ENCODE measurements at places on chromosomes 1 and 21.
A peak's percentile ranks its signal among the peaks of the same experiment; 100 is the strongest.

GRCh38 chr1:64229307-64229706 lies 25.9 kb downstream of the UBE2U start:
- DNase-seq, result no peak

DNA sequence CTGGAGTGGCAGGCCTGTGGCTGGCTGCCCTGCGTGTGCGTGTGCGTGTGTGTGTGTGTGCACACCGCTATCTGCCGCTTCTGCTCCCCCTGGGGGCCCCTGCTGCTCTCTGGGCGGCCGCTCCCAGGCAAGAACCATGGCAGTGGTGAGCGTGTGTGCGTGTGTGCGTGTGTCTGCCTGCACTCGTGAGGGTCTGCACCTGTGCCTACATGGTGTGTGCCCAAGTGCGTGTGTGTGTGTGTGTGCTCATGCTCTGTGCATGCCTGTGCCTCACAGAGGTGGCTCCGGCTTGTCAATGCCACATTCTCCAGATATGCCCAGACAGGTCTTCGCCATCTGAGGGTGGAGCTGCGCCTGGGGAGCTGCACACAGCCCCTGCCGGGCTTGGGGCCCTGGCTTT lies 18.7 kb upstream of the PEX10 start:
- no peak for DNase-seq

GRCh38 chr1:76627901-76628300 lies 239.4 kb upstream of the ST6GALNAC5 start:
- no peak for DNase-seq

DNA sequence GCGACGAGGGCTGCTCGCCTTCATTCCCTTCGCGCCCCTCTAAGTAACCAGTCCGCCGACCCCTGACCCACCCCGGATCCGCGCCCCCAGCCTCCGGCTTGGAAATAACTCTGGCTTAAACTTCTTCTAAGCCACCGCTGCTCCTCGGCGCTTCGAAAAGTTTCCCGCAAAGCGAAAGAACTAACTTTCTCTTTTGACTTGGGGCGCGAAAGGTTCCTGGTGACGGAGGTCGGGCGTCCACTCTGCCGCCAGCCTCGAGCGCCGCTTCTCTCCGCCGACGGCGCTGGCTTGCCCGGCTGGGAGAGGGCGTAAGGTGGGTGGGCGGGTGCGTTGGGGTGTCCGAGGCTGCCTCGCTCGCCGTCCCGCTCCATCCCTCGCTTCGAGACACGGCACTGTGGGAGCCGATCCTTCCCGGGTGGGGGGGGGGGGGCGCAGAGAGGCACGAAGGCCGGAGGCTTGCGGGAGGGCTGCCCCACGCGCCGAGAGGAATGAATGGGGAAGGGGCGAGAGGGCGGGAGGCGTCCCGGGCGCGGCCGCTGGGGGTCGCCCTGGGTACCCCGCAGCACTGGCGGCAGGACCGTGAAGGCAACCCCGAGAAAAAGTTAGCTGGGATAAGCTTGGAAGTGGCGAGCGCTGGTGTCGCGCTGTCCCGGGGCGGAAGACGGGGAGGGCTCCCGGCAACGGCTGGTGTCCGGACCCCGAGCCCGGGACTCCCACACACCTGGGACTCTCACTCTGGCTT lies 569 bp downstream of the ATF3 start:
- peak; percentile 33 for DNase-seq

- DNase-seq, result no peak
Observed at GRCh38 chr1:11030865-11031264, 16.2 kb downstream of the MASP2 start.

GRCh38 chr1:11474826-11475225 lies 4.1 kb upstream of the DISP3 start:
- no peak for DNase-seq

DNA sequence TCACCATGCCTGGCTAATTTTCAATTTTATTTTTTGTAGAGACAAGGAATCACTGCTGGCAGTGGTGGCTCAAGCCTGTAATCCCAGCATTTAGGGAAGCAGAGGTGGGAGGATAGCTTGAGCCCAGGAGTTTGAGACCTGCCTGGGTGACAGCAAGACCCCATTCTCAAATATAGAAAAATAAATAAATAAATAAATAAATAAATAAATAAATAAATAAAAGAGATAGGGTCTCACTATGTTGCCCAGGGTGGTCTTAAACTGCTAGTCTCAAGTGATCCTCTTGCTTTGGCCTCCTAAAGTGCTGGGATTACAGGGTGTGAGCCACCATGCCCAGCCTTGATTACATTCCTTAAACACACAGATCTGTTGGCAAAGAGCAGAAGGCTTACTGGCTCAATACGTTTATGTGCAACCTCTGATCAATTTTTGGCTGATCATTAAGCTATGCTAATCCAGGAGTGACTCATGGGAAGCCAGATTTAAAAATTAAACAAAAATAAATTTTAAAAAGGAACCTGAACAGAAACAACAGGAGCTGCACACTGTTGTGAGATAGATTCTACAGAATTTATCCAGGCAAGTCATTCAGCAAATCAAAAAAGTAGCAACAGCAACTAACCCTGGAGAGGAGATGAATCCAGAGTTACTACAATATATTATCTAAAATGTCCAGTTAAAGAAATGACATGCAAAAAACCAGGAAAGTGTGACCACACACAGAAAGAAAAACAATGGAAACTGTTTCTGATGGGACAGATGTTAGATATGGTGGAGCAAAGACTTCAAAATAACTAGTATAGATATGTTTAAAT lies 79.4 kb downstream of the RPE65 start:
- DNase-seq, result no peak

GRCh38 chr1:1420654-1421141 lies 378 bp downstream of the ANKRD65 start:
- DNase-seq, result no peak

GRCh38 chr1:171961861-171962260 lies 120.6 kb downstream of the DNM3 start:
- DNase-seq, result no peak

- no peak for DNase-seq
Observed at GRCh38 chr1:219710529-219711194, 97.8 kb upstream of the ZC3H11B start.

DNA sequence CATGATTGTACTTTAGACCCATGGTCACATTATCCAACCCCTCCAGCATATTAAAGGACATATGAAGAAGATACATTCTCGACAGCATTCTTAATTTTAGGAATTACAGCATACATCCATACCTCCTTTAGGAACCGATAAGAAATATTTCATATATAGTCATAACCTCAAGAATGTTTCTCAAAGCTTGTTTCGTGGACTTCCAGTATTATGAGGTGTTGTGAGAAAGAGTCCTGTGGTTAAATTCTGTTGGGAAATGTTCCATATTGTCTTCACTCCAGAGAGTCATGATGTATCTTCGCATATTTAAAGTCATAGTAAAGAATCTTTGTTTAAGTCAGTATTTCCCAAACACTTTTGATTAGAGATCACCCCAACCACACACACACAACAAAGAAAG lies 321.0 kb upstream of the SNX7 start:
- DNase-seq, result no peak

DNA sequence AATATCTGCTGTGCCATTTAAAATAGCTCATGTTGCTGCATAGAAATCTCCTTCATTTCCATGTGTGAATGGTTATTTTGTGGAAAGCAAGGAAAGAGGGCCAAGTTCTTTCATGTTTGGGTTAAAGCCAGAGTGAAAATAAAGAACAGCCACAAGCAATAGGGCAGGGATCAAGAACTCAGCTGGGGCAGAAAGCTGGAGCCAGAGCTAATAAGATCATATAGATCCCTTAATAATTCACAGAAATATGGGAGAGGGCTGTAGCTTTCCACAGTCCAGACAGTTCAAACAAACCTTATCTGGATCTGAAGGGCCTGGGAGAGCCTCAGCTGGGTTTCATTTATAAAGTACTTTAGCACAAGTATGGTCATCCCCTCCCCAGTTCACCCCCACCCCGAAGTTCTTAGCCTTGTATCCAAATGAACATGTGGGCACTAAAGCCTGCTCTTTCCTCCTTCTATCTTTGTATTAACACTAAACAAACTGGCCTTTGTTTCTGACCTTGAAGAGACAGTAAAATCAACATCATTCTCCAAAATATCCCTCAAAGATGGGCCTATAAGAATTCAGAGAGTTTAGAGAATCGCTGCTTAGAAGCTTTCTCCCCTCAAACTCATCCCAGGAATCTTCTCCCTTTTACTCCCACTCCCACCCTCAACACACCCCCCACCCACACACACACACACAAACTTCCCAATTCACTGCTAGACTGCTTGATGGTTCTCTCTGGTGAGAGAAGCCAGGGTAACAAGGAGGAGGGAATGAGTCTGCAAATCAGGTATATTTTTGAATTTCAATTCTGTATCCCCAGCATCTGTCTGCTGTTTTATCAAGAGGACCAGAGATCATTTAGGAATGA lies 41.7 kb downstream of the UTP25 start:
- DNase-seq, result no peak

DNA sequence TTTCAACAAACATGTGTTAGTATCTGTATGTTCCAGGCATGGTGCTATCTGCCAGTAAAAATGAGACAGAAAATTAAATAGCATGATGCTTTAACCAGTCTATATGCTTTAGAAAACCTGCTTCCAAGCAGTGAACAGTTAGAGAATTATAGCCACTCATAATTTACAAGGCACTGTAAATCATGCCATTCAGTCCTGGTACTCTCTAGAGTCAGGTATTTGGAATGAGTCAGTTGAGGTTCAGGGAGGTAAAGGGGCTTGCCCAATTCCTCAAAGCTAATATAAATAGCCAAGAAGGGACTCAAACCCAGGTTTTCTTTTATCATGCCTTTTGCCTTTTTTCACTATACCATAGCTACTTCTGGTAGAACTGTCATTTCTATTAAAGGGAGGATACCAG lies 184.4 kb downstream of the NFIA start:
- no peak for DNase-seq

GRCh38 chr1:16241221-16241708 lies 4.3 kb upstream of the CPLANE2 start:
- no peak for DNase-seq

- no peak for DNase-seq
Observed at GRCh38 chr1:60984062-60984799, 98.1 kb upstream of the NFIA start.

- DNase-seq, result peak; percentile 11
Observed at GRCh38 chr1:158203693-158204457, 23.2 kb downstream of the CD1D start.

Measured in activated CD4-positive, alpha-beta T cell treated with anti-CD3 and anti-CD28 coated beads, Interleukin-2, amount 50 U/mL, for 24 hours (primary cell).